ENCODE measurements at places on chromosomes 6 and 20.

- peak; percentile 70 for DNase-seq
These were observed at the start of gene B4GALT5 for GRCh38 chr20:49713753-49714712. B4GALT5 (minus strand) TSS chr20:49713878; CDS start chr20:49713690, 188 bp downstream.

GRCh38 chr6:96058082-96058481 lies 42.3 kb downstream of the FUT9 start:
- DNase-seq: no peak

GRCh38 chr20:14860410-14860814 lies 523.0 kb upstream of the FLRT3 start:
- DNase-seq: no peak

DNA sequence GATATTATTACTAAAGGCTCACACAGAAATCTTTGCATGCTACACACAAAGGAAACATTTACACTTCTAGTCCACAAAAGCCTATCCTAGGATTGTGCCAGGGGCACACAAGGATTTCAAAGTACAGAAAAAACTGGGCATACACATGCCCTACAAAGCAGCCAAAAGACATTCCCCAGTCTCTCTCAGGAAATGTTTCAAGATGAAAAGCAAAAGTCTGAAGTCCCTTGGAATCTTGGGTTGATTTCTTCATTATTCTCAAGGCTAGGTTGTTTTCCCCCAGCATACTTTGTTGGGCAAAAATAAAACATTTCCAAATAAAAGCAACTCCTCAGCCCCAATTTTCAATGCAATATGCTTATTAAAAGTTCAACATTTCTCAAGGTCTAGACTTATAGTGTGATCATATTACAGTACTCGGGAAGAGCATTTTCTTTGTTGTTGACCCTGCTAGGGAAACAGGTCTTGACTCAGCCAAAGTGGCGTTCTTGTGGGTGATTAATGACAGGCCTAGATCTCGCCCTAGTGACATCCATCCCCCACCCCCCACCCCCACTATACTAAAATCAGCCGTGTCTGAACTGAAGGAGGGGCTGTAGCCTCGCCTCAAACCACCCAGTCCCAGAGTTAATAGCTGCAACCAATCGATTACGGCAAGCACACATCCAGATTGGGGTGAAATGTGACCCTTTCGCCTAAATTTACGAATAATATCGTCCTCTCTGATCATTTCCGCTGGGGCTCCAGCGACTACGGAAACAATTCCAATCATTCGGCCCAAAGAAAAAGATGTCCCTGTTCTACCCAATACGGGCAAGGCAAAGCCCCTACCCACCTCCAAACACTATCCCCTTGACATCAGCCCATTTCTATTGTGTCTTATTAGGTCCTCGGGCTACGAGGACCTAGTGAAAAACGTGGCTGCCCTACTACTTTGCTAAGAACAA lies 1.4 kb downstream of the AKIRIN2 start:
- DNase-seq: peak; percentile 52

GRCh38 chr20:61886721-61887595 lies 178.7 kb downstream of the TAF4 start:
- DNase-seq: peak; percentile 19

GRCh38 chr6:168130697-168131371 lies 51.8 kb upstream of the FRMD1 start:
- no peak for DNase-seq

GRCh38 chr6:138339024-138339423 lies 38.7 kb upstream of the SMIM28 start:
- DNase-seq: no peak

- no peak for DNase-seq
These were observed 13.6 kb upstream of the PPP1R16B start for GRCh38 chr20:38791940-38792339.

DNA sequence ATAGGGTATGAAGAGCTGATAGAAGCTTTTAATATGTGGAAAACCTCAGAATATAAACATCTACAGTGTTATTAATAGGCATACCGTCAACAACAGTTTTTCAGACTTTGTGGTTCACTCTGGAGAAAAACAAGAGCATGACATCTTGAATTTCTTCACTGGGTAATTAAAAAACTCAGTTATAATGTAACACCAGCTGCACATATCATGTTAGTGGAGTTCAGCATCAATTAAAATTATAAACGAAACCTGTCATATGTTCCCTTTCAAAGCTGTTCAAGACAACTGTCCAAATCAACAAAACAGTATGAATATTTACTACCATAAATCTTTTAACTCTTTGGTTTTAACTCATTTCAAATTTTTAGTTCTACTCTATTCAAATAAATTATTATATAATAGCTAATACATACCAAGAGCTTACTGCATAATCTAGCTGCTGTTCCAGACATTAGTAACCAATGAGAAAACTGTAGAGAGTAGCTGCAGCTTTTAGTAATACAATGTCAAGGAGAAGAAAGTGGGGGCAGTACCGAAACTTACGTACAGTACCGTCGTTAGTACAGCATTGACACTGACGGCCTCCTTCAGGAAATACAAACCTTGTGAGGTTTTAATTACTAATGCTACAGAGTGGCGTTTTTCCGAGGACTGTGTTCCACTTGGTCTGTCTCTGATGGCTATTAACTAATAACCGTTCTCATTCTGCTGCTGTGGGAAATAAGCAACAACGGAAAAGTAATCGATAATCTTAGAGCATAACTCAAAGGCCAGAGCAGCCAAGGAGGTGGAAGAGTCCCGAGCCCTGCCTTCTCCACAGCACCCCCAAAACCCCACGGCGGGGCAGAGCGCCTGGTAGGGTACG lies 532 bp upstream of the PM20D2 start:
- peak; percentile 31 for DNase-seq

DNA sequence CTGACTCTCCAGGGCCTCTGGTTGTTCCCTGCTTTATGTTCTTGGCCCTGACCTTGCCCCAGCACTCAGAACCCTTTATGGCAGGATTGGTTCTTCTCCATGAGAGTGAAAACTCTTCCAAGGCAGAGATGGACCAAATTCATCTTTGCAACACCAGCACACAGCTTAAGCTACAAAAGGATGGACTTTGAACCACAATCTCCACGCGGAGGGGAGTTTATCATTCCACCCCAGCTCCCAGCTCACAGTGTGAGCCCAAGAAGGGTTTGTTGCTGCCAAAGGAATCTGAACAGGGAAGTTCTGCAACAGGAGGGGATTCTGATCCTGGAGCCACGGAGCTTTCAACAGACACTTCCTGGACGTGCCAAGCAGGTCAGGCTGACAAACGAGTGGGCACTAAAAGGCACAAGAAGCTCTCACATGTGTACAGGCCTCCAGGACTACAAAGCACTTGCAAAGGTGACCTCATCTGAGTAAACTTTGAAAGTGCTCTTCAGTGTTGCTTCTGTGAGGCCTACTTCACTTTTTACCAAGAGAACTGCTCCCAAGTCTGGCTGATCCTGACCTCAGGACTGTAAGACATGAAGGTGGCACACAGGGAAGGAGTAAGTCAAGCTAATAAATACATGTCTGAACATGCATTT lies 8.9 kb downstream of the FITM2 start:
- DNase-seq: no peak

GRCh38 chr6:79353226-79353625 lies 118.7 kb upstream of the HMGN3 start:
- no peak for DNase-seq

GRCh38 chr6:161498881-161499280 lies 225.0 kb upstream of the AGPAT4 start:
- no peak for DNase-seq

DNA sequence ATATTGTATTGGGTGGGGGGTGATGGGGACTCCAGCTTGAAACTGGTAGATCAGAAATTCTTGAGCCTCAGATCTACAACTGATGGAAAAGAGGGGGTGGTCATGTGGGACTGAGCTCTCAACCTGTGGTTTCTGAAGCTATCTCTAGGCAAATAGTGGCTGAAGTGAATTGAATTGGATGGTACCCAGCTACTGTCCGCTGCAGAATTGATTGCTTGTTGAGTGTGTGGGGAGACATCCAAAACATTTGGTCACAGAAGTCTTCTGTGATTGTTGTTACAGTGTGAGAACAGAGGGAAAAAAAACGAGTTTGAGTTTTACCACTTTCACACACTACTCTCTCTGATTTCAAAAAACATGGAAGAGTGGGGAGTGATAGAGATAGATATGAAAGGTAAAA lies 14.8 kb downstream of the CDS2 start:
- DNase-seq: no peak

DNA sequence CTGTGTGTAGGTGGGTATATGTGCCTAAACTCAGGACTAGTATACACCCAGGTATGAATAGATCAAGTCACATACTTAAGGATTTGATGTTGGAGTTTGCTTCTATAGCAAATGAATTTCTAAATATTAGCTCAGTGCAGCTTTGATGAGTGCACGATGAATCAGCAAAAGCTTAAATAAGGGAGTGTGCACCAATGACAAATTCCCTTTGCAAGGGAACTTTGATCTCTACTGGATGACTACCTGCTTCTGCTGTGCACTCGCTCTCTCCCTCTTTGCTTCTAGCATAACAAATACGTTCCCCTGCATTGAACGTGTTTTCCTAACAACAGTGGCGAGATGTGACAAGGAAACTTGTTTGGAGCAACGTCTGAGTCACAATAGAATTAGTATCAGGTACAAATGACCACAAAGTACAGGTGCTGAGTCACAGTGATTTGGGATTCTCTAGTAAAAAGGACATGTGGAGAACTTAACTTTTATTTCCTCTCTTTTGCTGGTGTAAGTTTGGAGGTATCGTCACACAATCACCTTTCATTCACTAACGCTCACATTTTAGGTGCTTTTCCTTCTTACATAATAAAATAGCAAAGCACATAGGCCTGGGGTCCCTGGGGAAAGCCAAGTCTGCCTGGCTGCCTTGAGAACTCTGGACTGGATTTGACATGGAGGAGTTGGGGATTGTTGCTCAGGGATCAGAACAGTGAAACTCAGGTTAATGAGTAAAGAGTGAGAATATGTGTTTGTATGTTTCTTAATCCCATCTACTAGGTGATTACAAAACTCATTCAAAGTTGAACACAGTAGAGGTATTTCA lies 49.7 kb downstream of the KLHL31 start:
- no peak for DNase-seq

DNA sequence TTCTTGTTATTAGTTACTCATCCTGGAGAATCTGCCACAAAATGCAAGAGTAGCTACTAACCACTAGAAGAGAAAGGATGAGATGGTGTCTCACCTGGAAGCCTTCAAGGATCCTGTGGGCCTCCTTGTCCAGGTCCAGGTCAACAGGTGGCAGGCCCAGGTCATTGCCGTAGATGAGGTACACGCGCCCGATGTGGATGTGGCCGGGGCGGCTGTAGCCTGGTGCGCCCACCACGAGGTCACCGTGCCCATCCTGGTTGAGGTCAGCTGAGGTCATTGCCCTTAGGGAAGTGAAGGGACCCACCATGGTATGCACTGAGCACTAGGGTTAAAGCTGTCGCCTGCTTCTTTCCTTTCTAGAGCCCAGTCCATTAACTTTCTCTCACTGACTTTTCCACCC lies 35.5 kb downstream of the GPLD1 start:
- no peak for DNase-seq

DNA sequence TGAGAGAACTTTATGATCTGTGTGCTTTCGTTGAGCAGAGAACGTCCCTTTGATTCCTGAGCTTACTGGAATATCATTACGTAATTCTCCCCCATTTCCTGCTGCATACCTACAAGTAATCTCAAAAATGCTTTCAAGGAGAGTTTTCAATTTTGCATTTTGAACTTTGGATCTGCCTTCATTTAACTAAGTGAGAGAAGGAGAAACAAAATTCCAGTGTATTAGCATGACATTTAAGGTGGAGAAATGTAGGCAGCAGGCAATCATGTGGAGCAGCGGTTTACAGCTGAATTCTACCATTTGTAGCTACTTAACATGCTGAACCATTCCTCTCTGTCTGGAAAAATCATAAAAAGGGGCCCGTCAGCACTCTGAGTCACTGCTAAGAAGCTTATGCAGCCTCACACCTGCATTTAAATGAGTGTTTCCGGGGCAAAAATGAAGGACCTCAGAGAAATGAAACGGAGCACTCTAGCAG lies 451.5 kb downstream of the PLCB1 start:
- no peak for DNase-seq

DNA sequence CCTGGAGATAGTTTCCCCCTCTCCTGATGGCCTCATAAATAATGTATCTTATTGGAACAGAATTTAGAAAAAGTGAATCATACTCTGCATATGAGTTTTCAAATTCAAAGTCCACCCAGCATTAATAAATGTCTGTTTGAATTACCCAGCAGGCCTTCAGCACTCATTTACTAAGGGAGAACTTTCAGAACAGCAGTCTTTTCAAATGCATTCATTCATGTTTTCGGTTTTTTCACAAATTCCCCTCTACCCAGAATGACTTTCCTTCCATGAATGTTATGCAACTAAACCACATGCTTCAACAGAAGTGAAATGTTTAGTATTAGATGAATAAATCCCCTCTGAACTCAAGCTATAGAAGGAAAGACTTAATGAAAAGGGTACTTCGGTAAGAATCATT lies 92.4 kb downstream of the RTN4IP1 start:
- DNase-seq: no peak

- DNase-seq: no peak
These were observed 70.0 kb downstream of the TRMT6 start for GRCh38 chr20:5880326-5880725.

DNA sequence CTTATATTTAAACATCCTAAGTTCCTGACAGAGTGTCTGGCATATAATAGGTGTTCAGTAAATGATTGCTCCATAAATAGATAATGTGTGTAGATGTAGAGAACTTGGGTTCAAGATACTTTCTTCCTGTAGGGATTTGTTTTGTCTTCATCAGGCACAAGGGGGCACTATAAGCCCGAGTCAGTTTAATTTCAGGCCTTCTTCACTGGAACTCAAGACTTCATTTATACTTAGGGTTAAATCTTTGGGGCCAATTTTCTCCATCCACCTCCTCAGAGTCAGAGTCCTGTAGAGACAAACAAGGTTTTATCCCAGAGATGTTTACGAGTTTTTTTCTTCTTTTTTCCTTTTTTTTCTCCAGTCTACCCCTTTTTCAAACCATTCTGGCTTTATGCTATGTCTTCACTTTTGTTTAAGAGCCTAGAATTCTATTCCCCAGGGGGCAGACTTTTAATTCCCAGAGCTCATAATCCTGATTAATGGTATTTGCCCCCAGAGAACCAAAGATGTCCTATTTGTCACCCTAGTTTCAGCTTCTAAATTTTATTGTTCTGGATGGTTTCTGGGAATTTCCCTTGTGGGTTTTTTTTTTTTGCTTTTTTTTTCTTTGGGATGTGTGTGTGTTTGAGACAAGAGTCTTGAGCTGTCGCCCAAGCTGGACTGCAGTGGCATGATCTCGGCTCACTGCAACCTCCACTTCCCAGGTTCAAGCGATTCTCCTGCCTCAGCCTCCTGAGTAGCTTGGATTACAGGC lies 88.4 kb downstream of the HFE start:
- peak; percentile 34 for DNase-seq

All from activated naive CD4-positive, alpha-beta T cell treated with Interleukin-2 at 50 U/mL for 16 hours (primary cell).